ENCODE measurements at places on chromosomes 5 and 9.

DNA sequence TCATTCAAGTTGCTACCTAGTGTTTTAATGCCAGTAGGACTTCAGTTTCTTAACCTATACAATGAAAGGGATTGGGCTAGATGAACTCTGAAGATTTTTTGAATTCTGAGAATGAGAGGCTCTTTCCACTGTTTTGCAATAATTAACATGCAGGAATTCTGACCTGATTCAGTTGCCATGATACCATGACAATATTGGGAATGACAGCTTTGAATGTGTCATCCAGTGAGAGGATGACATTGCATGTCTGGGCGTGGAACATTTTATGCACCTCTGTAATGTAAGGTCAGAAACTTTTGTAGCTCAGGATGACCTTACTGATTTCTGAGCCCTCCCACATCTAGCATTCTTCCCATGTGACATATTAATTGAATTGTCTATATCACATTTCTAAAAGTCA, 30.6 kb upstream of the SPINK5 start:
- no peak for DNase-seq

DNA sequence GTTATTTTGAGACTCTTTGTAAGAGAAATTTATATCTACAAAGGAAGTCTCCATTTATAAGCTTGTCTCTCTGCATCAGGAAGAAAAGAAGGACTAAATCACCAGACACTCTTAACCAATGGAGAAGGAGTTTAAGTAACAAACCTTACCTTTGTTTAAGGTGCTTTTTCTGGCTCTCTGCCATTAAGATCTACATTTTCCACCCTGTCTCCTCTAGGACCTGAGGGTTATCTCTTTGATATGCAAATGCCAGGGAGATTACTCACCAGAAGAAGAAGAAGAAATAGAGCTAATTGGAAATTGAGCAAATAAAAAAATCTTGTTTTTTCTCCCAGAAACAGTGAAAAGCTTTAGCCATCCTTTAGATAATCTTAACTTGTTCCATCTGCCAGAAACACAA, 60.9 kb downstream of the CDKN2A start:
- no peak for DNase-seq

DNA sequence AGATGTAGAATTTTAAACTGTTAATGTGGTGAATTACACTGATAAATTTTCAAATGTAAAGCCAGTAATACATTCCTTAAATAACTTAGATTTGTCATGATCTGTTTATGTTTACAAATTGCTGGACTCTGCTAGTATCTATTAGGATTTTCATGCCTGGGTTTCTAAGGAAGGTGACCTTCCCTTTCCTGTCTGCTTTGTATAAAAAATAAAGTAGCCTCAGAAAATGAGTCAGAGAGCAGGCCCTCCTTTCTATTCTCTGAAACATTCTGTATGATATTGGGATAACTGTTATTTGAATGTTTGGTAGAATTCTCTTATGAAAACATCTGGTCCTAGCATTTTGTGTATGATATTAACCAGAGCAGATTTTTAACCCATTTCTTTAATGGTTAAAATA, 255.3 kb downstream of the SYK start:
- no peak for DNase-seq

- DNase-seq = no peak
These were observed 1171.2 kb downstream of the CDH12 start for GRCh38 chr5:21681911-21682310.

DNA sequence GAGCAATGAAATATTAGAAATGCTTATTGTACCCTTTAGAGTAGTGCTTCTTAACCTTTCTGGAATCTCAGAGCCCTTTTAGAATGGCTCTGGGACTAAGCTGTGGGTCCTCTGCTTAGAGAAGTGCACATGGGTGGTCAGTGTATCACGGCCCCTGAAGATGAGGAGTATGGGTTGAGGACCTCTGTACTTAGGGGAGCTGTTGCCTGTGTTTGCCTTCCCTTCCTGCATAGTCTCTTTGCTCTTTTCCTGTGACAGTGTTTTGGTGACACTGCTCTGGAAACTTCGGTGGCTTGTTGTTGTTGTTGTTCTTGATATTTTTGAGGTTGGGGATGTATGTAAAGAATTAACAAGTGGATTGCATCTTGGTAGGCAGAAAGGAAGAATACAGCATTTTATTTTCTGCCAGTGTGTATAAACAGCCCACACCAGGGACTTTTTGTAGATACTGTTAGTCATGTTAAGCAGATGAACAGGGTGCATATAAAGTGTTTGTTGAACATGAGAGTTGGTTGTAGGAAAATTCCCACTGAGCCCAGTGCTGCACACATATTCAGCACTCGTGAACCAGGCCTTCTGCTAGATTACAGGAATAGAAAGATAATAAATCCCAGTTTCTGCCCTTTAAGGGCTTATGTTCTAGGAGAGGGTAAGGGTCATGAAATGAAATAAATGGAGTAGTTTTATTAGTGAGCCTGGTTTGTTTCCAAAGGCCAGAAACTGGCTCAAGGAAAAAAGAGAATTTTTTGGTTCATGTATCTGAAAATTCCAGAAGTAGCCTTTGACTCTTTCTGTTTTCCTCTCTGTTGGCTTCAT, 199.7 kb downstream of the ARHGAP26 start:
- no peak for DNase-seq

- DNase-seq = no peak
These were observed 197.9 kb upstream of the ANKH start for GRCh38 chr5:15069407-15069905.

- DNase-seq = no peak
These were observed 3.7 kb downstream of the NSMF start for GRCh38 chr9:137455359-137455991.

- DNase-seq = peak; percentile 11
These were observed 78.0 kb downstream of the CACNA1B start for GRCh38 chr9:137955586-137955985.

DNA sequence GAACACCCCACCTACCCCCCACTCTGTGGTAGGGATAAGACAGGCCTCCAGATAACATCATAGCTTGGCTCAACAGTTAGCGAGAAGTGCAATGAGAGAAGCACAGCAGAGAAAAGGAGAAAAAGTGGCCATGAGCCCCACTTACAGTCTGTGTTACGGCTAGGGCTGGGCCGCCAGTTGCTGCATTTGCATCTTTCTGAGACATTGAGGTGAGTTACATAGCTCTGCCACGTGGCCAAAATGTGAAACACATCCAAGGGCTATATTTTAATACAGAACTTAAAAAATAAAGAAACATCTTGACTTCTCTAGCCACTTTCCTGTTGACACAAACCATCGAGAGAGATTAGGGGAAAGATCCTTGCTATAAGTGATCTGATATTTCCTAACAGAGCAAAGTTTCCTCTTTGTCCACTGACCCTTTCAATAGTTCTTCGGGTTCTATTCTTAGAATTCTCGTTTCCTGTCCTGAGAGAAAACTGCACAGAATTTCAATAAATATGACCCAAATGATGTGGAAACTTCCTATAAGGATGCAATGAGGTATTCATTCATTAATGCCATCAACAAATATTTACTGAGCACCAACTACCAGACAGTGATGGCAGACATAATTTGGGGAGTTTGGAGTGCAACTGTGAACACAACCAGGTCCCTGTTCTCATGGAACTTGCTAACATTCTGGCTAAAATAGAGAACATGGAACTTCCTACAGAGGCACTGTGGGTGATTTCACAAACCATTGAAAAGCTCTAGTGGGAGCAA, 3.2 kb upstream of the TLE4 start:
- DNase-seq = no peak
